ENCODE measurements at places on chromosomes 4 and X. TPM values are rescaled to one million over a fixed set of nuclear protein-coding genes. Genes with fewer than 3 reads are reported as not detected.

Gene GLOD5
- 0.07 TPM for polyA plus RNA-seq

DNA sequence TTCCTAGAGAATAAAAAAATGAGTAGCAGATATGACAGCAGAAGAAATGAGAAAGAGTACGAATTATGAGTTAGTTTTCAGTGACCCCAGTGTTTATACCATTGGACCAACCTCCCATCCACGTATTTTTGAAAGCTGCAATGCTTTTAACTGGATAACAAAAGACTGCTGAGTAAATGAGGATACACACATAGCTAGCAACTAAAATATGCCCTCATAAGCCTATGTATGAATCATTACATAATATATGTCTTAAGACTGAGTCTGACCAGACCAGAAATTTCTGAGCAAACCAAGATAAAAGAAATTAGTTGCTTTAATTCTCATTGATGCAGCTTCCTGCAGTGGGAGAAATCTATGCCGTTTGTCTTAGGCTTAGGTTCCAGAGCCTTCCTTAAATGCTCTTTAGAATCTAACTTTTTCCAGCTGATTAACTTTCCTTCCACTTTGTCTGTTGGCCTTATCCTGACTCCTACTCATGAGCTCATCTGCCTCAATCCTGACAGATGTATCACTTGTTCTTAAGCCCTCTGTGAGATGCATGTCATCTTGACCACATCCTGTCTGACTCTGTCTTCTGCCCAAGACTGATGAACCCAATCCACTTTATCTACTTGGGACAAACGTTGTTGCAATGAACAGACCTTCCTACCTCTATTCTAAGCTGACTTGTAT lies 301.4 kb upstream of the AADAT start:
- DNase-seq = no peak

DNA sequence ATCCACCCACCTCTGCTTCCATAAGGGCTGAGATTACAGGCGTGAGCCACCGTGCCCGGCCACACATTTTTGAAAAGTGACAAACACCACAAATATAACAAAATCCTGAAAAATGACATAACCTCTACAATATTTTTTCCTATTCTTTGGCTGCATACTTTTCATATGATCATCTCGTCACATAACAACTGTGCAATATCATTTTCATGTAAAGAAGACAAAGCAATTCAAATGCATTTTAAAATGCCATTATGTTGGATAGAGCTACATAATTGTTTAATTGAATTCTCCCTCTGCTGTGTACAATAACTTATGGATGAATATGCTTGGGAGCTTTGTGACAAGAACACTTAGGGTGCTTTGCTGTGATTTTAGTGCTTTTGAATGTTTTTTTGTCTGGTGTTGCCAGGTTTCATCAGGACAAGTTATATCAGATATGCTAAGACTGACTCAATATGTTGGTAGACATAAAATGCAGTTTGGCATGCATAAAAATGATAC lies 132.9 kb downstream of the CHIC2 start:
- no peak for DNase-seq

DNA sequence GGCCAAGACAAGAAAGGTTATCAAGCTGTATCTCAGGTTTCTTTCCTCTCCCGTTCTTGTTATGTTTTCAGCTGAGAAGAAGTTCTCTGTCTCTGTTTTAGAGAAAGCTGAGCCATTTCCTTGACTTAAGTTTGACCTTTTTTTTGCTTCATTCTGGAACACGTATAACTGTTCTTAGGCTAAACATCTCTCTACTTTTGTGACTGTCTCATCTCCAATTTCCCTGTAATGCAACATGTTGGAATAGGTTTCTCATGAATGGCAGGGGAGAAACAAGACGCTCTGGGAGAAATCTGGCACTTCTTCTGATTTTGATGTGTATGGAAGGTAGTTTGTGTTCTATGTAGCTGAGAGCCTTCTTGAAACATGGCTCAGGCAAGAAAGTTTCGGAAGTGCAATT lies 36.2 kb upstream of the SFRP2 start:
- DNase-seq = no peak

All from thymus (tissue), 14 donors.